ENCODE measurements at places on chromosomes 5 and 9.

DNA sequence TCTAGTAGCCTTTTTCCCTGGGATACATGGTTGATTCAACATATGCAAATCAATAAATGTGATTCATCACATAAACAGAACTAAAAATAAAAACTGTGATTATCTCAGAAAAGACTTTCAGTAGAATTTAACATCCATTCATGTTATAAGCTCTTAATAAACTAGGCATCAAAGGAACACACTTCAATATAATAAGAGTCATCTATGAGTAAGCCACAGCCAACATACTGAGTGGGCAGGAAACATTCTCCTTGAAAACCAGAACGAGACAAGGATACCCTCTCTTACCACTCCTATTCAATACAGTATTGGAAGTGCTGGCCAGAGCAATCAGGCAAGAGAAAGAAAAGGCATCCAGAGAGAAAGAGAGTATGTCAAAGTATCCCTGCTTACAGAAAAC lies 239.9 kb downstream of the ATPSCKMT start:
- no peak for DNase-seq

- DNase-seq, result no peak
Observed at GRCh38 chr5:6162175-6162574, 216.2 kb downstream of the MED10 start.

DNA sequence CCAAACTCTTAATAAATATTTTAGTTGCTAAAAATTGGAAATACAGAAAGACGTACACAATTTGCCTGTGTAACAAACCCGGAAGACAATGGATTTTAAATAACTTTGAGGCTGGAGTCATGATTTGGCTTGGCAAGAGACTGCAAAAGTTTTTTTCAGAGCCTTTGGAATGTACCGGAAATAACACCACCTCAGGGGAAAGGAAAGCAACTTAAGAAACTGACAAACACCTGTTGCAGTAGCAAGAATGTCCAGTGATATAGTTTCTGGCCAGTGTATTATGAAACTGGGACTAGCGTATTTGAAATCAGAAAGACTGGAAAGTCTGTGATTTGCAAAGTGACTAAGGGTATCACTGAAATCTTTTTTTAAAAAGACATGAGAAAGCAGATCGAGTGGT lies 842 bp downstream of the MUSK start:
- DNase-seq, result no peak

GRCh38 chr5:170788626-170789304 lies 5.2 kb downstream of the GABRP start:
- no peak for DNase-seq

- DNase-seq, result no peak
Observed at GRCh38 chr5:14263113-14263512, 120.0 kb downstream of the TRIO start.

DNA sequence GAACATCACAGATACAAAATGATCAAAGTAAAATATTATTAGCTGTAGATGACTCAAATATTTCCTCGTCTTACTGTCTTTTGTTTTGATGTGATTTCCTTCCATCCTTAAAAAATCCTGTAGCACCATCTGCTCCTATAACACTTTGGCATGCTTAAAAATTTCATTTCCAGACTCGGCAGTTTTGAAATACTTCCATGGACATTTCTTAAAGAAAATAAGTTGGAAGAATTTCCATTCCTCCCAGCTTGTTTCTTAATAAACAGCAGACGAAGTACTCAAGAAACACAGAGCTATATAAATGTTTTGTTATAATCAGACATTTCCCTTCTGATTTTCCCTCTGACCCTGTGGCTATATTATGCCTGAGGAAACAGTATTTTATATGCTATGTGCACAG lies 41.2 kb upstream of the SVEP1 start:
- DNase-seq, result no peak

- DNase-seq, result no peak
Observed at GRCh38 chr9:16337322-16338029, 533.0 kb downstream of the BNC2 start.

DNA sequence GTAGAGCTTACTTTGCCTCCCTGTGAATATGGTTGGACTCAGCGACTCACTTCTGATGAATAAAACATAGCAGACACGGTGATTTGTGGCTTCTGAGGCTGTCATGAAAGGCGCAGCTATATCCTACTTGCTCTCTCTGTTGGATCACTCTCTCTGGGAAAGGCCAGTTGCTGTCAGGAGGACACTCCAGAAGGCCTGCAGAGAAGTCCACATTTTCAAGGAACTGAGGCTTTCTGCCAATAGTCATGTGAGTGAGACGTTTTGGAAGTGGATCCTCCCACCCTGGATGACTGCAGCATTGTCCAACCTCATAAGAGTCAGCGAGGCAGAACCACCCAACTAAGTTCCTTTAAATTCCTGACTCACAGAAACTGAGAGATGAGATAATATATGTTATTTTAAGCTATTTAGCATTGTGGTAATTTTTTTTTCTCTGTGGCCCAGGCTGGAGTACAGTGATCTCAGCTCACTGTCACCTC lies 156.0 kb upstream of the MAST4 start:
- peak; percentile 6 for DNase-seq

DNA sequence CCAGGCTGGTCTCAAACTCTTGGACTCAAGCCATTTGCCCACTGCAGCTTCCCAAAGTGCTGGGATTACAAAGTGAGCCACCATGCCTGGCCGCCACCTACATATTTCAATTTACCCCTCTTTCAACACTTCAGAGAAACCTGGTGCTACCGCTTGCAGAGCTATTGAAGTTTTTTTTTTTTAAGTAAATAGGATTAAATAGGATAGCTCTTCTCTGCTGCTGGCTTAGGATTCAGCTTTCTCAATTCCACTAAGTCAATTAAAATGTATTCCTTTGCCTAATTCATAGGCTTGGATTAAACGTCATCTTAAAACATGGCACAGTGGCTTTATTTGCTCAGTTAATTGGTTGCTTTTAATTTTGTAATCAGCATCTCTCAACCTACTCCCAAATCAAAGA lies 41.0 kb downstream of the KIAA1191 start:
- no peak for DNase-seq

All from activated naive CD8-positive, alpha-beta T cell treated with anti-CD3 and anti-CD28 coated beads, Interleukin-2, amount 50 U/mL, for 24 hours (primary cell).